ENCODE measurements at places on chromosomes 13 and 19. TPM values are rescaled to one million over a fixed set of nuclear protein-coding genes. Genes with fewer than 3 reads are reported as not detected.

DNA sequence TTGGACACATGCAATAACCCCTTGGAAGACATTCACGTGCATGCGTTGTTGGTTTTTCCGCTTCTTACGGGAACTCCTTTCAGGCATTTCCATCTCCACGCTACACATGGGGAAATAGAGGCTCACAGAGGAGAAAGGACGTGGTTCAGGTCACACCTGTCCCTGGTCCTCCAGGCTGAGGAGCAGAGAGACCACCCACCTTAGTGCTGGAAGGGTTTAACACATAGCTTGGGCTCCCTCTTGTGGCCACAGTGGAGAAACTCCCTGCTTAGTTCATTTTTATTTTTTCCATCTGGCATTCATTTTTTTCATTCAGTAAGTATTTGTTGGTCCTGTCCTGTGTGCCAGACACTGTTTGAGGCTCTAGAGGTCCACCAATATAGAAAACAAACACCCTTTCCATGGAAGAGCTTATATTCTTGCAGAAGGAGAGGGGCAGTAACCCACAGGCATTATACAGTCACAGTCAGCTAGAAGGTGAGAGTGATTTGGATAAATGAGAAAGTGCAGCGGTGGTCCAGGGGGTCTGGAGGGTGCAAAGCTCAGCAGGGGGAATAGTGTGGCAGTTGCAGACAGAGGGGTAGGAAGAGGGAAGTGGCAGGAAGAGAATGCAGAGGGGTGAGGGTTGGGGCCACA is 24.2 kb upstream of the TTYH1 start:
- H3K27me3 ChIP-seq = no peaks in the 10 kb centered on the region
- DNase-seq = peak; percentile 58
- no peaks in the 10 kb centered on the region for H3K36me3 ChIP-seq
- H3K4me3 ChIP-seq = no peak overlapping the region
- H3K4me1 ChIP-seq = peaks cover 34% of the 10 kb centered on the region

DNA sequence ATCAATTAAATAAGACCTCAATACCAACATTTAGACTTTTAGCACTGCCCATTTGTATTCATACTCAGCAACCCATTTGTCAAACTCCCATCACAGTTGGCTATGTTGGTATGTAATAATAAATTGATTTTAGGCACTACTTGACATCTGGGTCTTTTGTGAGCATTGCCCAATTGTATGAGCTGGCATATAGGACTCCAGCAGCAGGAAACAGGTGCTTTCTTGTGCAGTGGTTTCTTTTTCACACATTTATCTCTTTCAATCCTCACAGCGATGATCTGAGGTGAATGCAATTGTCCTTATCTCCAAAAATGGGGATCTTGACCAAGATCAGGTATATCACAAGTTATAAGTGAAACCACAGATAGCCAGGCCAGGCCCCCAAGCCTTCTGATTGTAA is 96.9 kb upstream of the OXGR1 start:
- H3K27me3 ChIP-seq = no peaks in the 10 kb centered on the region
- no peak overlapping the region for H3K4me3 ChIP-seq
- no peak overlapping the region for H3K27ac ChIP-seq

DNA sequence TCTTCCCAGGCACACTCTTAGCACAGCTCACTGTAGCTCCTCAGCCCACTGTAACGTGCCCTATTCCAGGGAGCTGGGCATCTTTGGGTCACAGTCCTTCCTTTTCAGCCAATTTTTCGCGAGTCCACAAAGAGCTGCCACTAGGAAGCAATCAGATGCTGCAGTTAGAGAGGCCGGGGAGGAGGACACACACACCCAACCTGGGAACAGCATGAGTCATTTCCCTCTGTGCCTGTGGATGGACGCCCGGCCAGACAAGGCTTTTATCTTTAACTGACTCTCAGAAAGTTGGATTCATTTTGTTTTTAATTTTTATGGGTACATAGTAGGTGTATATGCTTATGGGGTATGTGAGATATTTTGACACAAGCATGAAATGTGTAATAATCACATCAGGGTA is 918.6 kb downstream of the UQCRFS1 start:
- no peaks in the 10 kb centered on the region for H3K27me3 ChIP-seq
- no peaks in the 10 kb centered on the region for H3K36me3 ChIP-seq
- DNase-seq = no peak
- H3K4me3 ChIP-seq = no peak overlapping the region
- H3K4me1 ChIP-seq = no peaks in the 10 kb centered on the region

DNA sequence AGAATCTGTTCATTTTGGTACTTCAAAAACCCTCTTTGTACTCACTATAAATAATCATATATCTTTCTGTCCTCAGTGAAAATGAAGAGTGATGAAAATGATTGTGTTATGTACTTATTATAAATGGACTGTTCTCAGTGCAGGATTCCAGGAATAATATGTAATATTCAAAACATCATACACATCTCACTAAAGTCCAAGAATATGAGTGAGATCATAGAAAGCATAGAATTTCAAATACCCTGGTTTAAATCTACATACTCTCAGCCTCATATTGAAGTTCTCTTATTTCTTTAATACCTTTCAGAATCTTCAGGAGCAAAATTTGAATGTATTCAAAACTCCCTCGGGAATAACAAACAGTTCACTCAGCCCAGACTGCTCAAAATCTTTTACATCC is 868.0 kb downstream of the SLITRK6 start:
- no peaks in the 10 kb centered on the region for H3K27me3 ChIP-seq
- H3K4me3 ChIP-seq = no peak overlapping the region
- no peaks in the 10 kb centered on the region for H3K36me3 ChIP-seq
- no peak overlapping the region for H3K27ac ChIP-seq
- H3K4me1 ChIP-seq = no peaks in the 10 kb centered on the region
- no peak for DNase-seq

BABAM1 gene
- total RNA-seq = 124 TPM

CCL25 gene
- not detected for total RNA-seq

RASAL3 gene
- total RNA-seq = 125 TPM

ATXN8OS gene
- total RNA-seq = not detected

- no peaks in the 10 kb centered on the region for H3K27me3 ChIP-seq
- no peaks in the 10 kb centered on the region for H3K4me1 ChIP-seq
- H3K36me3 ChIP-seq = peaks cover 31% of the 10 kb centered on the region
- no peak for DNase-seq
- no peak overlapping the region for H3K4me3 ChIP-seq
These were observed 15.8 kb downstream of the MRPS31 start for GRCh38 chr13:40755082-40755700.

LILRA1 gene
- total RNA-seq = not detected

- no peaks in the 10 kb centered on the region for H3K27me3 ChIP-seq
- no peak overlapping the region for H3K27ac ChIP-seq
- H3K4me3 ChIP-seq = no peak overlapping the region
- no peaks in the 10 kb centered on the region for H3K36me3 ChIP-seq
- H3K4me1 ChIP-seq = no peaks in the 10 kb centered on the region
These were observed 245.4 kb upstream of the SPRY2 start for GRCh38 chr13:80586356-80586755.

GRCh38 chr19:21587549-21587948 is 82.1 kb downstream of the ZNF429 start:
- no peaks in the 10 kb centered on the region for H3K27me3 ChIP-seq
- no peak overlapping the region for H3K4me3 ChIP-seq
- no peaks in the 10 kb centered on the region for H3K4me1 ChIP-seq

DNA sequence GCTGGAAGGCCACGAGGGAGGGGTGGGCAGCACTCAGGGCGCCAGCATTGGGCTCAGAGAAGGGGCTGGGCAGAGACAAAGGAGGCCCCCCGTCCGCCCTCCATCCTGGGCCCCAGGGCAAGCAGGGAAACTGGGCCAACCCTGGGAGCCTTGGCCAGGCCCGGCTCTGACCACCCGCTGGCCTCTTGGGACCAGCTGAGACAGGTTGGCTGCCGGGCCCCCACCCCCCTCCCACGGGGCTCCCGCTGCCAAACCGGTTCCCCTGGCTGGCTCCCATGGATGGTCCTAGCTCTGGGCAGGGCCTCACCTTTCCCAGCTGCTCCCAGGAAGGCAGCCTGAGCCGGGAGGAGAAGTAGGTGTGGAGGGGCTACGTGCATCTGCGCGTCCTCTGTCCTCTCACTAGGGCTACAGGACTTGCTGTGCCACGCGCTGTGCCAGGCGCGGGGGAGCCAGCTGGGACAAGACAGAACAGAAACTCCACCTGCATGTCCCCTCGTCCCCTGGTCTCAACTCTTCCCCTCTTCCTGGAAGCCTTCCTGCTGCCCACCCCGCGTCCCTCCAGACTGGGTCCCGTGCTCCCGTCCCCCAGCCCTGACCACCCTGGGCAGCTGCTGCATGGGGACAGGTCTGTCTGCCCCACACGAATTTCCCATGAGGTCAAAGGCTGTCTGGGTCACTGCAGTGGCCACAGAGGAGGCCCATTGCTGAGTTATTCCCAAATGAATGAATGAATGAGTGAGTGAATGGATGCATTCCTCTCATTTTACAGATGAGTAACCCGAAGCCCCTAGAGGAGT is 29.1 kb upstream of the NCCRP1 start:
- no peak for DNase-seq
- H3K36me3 ChIP-seq = no peaks in the 10 kb centered on the region

NLRP12 gene
- not detected for total RNA-seq

GRCh38 chr19:7373862-7374261 is 25.1 kb downstream of the ARHGEF18 start:
- no peaks in the 10 kb centered on the region for H3K4me1 ChIP-seq
- H3K27me3 ChIP-seq = no peaks in the 10 kb centered on the region
- H3K27ac ChIP-seq = no peak overlapping the region
- H3K36me3 ChIP-seq = peaks cover 61% of the 10 kb centered on the region
- DNase-seq = no peak

- no peak for DNase-seq
- no peak overlapping the region for H3K27ac ChIP-seq
- H3K4me3 ChIP-seq = no peak overlapping the region
- H3K27me3 ChIP-seq = no peaks in the 10 kb centered on the region
- no peaks in the 10 kb centered on the region for H3K36me3 ChIP-seq
These were observed 1335.3 kb downstream of the EFNB2 start for GRCh38 chr13:105200181-105200580.

- no peak for DNase-seq
- H3K36me3 ChIP-seq = no peaks in the 10 kb centered on the region
- no peaks in the 10 kb centered on the region for H3K27me3 ChIP-seq
- no peaks in the 10 kb centered on the region for H3K4me1 ChIP-seq
- H3K4me3 ChIP-seq = no peak overlapping the region
- H3K27ac ChIP-seq = no peak overlapping the region
These were observed 141.0 kb downstream of the AKAP11 start for GRCh38 chr13:42412812-42413483.

- no peak overlapping the region for H3K4me3 ChIP-seq
- no peaks in the 10 kb centered on the region for H3K4me1 ChIP-seq
- no peak for DNase-seq
These were observed 109.8 kb downstream of the KL start for GRCh38 chr13:33125821-33126570.

ZIC2 gene
- not detected for total RNA-seq

GRCh38 chr19:42285541-42285941 is 16.4 kb upstream of the PRR19 start:
- H3K36me3 ChIP-seq = peaks cover 20% of the 10 kb centered on the region
- H3K27me3 ChIP-seq = no peaks in the 10 kb centered on the region
- DNase-seq = no peak
- H3K4me3 ChIP-seq = peak overlapping the region; percentile 78

- no peak overlapping the region for H3K4me3 ChIP-seq
- no peaks in the 10 kb centered on the region for H3K27me3 ChIP-seq
- H3K27ac ChIP-seq = no peak overlapping the region
- H3K4me1 ChIP-seq = no peaks in the 10 kb centered on the region
These were observed 13.5 kb downstream of the SPPL2B start for GRCh38 chr19:2341982-2342381.

- H3K36me3 ChIP-seq = no peaks in the 10 kb centered on the region
- no peak overlapping the region for H3K27ac ChIP-seq
- H3K4me1 ChIP-seq = no peaks in the 10 kb centered on the region
- DNase-seq = no peak
- H3K4me3 ChIP-seq = no peak overlapping the region
These were observed 765.6 kb downstream of the DIAPH3 start for GRCh38 chr13:59398127-59398526.

TEX101 gene
- total RNA-seq = not detected

YIPF2 gene
- total RNA-seq = 33.7 TPM

PNMA8A gene
- 0.49 TPM for total RNA-seq

DNA sequence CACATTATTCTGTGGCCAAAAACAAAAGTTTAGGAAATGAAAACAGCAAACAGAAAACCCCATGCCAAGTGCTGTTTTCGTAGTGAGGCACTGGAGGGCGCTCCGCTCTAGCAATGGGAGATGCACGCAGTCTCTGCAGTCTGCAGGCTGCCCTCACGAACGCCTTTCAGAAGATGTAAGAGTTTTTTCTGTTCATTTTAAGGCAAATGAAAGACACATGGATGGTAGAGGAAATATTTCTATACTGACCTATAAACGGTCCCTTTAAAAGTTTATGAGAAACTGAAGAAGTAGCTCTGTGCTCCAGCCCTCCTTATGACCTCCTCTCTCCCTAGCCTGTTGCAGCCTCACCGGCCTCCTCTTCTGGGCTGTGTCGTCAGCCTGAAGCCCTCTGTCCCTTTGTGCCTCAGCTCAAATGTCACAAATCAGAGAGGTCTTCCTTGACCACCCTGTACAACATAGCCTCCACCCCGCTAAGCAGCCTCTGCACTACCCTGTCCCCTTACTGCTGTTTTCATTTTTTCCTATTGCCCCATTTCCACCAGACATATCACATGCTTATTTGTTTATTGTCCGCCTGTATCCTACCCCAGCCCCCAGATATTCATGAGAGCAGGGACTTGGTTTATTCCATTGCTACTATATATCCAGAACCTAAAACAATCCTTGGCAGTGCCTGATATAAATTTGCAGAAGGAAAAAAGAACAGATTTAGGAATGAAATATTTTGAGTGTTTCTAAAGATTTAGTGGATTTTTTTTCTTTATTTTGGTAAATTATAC is 116.4 kb downstream of the TM9SF2 start:
- no peak overlapping the region for H3K27ac ChIP-seq
- no peaks in the 10 kb centered on the region for H3K4me1 ChIP-seq
- DNase-seq = no peak
- no peaks in the 10 kb centered on the region for H3K27me3 ChIP-seq
- H3K4me3 ChIP-seq = no peak overlapping the region
- no peaks in the 10 kb centered on the region for H3K36me3 ChIP-seq

- DNase-seq = no peak
- no peak overlapping the region for H3K27ac ChIP-seq
- no peaks in the 10 kb centered on the region for H3K36me3 ChIP-seq
- H3K4me3 ChIP-seq = no peak overlapping the region
These were observed 170.0 kb downstream of the COL4A1 start for GRCh38 chr13:110136660-110137585.

DNA sequence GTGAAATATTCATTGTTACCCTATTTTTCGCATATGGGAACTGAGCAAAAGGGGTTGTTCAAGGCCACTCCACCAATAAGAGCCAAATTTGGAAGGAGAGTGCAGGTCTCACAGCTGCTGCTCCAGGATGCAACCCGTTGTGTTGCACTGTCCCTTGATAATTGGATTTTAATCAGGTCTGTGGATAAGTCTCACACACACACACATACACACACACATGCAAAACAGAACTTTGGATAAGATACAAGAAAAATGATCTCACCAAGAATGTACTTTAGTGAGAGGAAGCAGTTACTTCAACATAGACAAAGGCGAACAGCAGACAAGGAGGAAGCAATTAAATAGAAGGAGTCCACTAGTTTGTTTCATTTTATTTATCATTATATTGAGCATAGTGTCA is 127.3 kb upstream of the EDNRB start:
- no peak for DNase-seq
- no peaks in the 10 kb centered on the region for H3K4me1 ChIP-seq
- no peak overlapping the region for H3K27ac ChIP-seq
- no peaks in the 10 kb centered on the region for H3K36me3 ChIP-seq
- no peak overlapping the region for H3K4me3 ChIP-seq

IGFL1 gene
- total RNA-seq = not detected
